ENCODE measurements at places on chromosomes 12 and 14.

- peak; percentile 92 for DNase-seq
These were observed at the start of gene YBX3 for GRCh38 chr12:10722905-10723746. TSS of gene YBX3 (minus strand) at chr12:10723323. CDS start at chr12:10723111, 212 bp downstream.

DNA sequence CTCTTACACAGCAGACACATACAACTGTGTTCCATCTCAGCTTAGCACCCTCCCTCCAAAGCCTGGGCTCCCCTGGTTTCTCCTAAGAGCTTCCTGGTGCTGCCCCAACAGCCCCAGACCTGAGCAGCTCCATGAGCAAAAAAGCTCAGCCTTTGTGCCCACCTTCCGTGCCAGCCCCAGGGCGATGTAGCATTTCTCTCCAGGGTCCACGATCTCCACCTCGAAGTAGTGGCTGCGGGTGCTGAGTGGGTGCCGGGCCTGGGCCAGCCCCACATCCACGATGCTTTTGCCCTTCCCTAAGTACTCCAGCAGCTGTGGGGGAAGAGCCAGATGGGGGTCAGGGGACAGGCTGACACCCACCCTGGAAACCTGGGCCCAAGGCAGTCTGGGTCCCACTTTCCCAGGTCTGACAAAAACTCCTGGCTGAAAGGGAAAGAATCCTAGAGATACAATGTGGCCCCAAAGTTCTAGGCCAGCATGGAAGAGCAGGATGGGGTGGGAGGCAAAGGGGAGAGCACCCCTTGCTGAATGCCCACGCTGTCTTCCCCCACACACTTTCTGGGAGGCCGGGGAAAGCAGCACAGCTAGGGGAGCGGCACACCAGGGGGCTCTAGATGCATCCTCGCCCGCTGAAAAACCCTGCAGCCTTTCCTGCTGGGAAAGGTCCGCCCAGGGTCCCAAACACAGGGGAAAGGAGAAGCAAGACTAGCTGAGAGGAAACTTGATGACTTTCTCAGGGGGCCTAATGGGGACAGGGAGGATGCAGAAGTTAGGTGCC, 11.0 kb downstream of the SPRYD3 start:
- no peak for DNase-seq

DNA sequence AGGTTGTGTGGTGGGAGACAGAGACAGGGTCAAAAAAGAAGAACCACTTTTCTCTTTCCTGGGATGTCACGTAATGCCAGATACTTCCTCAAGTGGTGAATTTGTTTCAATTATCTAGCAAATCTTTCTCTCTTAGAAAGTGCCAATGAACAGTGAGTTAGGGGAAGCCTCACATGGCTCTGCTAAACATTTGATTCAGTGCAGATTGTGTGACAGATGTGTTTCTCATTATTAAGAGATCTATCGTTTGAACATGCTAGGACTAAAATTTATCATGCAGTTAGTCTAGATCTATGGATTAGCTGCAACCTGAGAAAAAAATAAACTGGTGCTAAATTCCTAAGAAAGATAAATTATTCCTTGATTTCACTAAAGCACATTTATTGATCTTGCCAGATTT, 247.8 kb downstream of the MDGA2 start:
- DNase-seq, result peak; percentile 4

GRCh38 chr14:103692871-103693270, 22.4 kb downstream of the XRCC3 start:
- DNase-seq, result no peak

- peak; percentile 48 for DNase-seq
These were observed 83.0 kb upstream of the CCDC196 start for GRCh38 chr14:66403183-66403582.

DNA sequence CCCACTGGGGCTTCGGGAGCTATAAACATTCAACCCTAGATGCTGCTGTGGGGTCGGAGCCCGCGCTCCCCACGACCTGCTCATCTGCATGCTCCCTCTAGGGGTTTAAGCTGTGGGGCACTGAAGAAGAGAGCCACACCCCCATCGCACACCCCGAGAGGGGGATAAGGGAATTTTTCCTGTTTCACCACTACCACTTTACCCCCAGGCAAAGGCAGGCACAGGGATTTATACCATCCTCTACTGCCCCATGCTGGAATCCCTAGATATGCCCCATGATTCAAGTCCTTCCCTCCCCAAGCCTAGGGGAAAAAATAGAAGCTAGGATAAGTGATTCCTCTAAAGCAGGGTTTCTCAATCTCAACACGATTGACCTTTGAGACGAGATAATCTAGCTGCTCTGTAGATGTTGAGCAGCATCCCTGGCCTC, 59.9 kb upstream of the CCDC60 start:
- DNase-seq, result no peak

DNA sequence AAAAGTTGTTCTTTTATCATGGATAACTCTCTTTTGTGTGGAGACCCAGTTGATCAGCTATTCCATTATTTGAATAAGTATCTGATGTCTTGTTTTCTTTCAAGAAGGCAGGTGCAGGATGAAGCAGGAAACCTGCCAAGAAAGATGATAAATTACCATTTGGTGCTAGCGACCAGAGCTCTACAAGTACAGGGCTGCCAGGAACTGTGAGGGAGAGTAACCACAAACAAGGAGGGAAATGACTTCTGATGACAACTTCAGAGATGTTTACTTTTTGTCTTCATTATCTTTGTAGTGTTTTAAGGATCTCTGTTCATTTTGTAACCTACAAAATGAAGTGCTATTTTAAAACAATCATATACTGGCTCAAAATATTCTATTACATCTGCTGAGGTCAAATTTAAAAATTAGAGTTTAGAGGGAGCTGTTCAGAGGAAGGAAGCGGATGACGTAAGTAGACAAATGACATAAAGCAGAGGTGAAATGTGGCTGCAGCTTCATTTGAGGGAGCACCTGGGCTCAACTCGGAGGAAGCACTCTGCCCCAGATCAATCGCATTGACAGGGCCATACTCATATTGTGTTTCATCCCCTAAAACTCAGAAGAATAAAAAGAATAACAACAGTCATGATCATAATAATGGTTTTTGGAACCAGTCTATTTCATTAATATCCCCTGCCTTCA, 226.8 kb downstream of the C12orf42 start:
- no peak for DNase-seq

GRCh38 chr12:127761880-127762279, 505.1 kb upstream of the TMEM132C start:
- DNase-seq, result no peak

DNA sequence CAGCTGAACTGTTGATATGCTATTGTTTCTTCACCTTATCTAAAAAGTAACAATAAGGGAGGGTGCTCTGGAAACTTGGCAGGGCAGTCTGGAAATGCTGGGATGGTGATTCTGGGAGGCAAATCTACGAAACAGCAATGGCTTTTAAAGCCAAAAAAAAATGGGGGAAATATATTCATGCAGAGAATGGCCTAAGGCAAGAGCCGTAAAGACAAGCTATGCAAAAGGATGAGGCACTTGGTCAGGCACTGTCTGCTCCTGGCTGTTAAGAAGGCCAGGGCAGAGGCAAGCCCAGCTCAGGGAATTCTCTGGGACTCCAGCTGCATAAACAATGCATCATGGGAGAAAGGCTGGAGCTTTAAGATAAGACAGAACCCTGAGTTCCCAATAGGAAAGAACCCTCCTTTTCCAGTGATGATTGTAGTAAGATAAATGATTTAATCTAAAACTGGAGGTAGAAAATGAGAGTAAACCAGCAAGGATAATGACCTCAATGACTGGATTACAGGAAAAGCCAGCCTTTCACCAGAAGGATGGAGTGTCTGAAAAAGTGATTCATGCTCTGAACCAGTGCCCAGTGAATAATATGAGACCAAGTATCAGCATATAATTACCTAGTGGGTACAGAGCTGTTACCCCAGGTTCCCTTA, 46.0 kb downstream of the ITPR2 start:
- DNase-seq, result no peak

- DNase-seq, result no peak
These were observed 92.4 kb upstream of the OVCH1 start for GRCh38 chr12:29589851-29590250.

DNA sequence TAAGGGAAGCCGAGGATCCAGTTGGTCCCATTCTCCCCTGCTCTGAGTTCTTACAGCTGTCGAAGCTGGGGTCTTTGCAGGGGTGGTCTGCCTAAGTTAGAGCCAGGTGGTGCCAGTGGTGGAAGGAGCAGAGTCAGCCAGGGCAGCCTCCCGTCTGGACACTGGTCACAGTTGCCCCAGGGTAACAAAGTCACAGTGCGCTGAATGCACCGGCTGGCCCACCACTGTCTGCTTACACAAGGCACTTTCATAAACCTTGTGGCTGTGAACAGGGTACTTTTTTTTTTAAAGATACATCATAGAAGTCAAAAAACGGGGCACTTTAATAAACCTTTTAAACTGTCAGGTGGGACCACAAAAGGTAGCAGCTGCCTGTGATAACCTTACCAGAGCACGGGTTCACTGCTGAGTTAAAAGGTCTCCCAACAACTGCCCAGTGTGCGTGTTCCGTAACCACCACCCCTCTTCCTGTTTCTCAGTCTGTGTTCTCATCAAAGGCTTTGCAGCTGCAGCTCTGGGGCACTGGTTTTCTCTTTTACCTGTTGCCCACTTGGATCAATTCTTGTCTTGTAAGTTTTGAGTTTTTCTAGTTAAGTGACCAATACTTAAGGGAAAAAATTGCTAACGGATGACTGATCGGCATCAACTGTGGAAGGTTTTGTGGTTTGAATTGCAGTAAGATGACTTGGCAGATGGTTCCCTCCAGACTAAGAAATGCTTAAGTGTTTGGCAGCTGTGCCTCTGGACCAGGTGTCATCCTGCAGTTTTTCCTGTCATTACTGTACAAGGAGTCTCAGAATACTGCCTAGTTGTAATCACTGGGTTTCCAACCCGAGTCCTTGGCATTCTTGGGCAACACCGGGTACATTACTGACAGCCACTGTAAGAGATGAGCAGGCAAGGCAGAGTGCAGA, 55.9 kb downstream of the DYNC1H1 start:
- DNase-seq, result peak; percentile 3

DNA sequence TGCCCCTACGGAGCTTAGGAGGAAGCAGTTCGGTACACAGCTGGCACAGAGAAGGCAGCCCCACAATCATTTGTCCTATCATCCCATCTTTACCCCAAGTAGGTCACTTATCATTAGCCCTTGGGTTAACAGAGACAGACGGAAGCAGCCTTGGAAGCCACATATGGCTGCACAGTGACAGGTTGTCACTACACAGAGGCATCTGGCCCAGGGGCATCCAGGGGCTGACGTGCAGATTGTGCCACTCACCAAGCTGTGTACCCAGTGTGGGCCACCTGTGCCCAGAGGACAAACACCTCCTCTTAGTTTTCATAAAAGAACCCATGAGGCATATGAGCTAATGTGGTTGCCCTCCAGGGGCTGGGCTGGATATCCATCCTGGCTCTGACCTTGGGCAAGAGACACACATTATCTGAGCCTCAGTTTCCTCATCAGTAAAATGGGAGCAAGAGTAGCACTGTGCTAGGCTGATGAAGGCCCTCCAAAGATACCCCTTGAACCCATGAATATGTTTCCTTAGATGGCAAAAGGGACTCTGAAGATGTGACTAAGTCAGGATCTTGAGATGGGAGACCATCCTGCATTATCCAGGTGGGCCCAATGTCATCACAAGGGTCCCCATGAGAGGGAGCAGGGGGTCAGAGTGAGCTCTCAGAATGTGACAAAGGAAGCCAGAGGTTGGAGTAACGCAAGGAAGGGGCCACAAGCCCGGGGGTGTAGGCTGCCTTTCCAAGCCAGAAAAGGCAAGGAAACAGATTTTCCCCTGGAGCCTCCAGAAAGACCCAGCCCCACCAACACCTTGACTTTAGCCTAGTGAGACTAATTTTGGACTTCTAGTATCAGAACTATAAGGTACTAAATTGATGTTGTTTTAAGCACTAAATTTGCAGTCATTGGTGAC, 64.6 kb downstream of the C14orf132 start:
- no peak for DNase-seq

DNA sequence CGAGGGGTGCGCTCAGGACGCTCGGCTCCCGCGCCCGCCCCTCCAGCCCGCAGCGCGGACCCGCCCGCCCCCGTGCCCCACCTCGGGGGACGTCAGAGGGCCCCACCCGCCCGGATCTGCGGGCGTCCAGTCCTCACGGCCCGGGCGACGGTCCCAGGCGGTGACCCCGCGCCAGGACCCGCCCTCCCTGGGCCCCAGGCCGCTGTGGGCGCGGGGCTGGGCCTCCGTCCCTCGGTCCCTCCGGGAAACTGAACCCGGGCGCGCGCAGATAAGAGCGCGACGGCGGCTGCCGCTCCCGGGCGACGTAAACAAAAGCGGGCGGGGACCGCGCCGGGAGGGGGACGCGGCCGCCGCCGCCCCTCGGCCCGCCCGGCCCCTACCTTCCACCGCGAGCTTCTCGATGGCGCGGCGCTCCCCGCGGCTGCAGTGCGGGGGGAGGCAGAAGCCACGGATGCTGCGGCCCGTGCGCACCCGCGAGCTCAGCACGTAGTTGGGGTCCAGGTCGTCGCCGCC, 1.1 kb downstream of the CKB start:
- no peak for DNase-seq

DNA sequence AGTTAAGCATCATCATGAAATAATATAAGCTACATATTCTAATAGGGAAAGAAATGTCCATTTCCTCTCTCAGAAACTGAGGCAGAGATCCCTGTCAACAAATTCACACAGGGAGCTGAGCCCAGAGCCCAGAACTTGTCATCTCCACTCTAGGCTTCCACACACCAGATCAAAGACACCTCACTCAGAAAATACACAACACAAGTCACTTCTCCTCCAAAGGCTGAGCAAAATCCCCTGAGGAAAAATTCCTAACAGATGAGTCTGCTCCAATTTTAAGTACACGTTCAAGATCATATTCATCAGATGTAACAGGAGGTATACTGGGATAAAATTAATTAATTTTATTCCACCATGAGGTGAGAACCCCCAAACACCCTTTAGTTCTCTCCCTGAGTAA, 227.3 kb downstream of the DPF3 start:
- peak; percentile 38 for DNase-seq

GRCh38 chr12:112506513-112507166, 87.9 kb downstream of the PTPN11 start:
- DNase-seq, result no peak

DNA sequence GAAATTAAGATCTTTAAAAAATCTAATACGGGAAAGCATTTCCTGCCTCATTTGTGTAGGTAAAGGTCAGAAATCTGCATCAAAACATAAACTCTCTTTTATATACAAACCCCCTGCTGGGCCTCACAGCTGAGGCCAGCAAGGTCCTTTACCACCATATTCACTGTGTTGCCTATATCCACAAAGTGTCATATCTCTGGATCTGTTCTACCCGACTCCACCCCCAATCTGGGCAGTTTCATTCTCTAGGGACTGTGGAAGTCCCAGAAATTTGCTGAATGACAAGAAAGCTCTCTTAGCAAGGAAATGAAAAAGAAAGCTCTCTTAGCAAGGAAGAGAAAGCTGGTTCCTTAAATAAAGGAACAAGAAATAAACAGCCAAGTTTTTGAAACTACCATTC, 301.7 kb downstream of the KCNH5 start:
- no peak for DNase-seq

GRCh38 chr12:131471271-131471905, 239.5 kb upstream of the SFSWAP start:
- no peak for DNase-seq

DNA sequence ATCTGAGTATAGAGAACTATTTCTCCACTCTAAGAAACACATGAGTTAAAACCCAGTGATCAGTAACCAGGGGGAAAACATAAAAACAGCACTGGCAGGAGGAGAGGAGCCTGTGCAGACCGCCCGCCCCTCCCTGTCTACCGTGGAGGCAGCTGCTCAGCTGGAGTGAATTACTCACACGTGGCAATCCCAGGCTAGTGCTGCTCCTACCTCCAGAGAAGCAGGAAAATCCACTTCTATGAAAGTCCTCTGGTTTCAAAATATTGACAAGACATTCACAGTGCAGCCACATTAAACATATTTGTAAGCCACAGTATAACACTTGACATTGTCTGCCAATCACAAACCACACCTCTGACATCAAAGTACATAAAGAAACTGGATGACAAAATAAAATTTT, 16.7 kb downstream of the TMEM132D start:
- DNase-seq, result peak; percentile 60

All from eye (tissue), 1 donor.